ENCODE measurements at places on chromosomes 6 and 20. TPM values are rescaled to one million over a fixed set of nuclear protein-coding genes. Genes with fewer than 3 reads are reported as not detected.

ZC2HC1B gene
- total RNA-seq: not detected

CLDN20 gene
- total RNA-seq: not detected

DNA sequence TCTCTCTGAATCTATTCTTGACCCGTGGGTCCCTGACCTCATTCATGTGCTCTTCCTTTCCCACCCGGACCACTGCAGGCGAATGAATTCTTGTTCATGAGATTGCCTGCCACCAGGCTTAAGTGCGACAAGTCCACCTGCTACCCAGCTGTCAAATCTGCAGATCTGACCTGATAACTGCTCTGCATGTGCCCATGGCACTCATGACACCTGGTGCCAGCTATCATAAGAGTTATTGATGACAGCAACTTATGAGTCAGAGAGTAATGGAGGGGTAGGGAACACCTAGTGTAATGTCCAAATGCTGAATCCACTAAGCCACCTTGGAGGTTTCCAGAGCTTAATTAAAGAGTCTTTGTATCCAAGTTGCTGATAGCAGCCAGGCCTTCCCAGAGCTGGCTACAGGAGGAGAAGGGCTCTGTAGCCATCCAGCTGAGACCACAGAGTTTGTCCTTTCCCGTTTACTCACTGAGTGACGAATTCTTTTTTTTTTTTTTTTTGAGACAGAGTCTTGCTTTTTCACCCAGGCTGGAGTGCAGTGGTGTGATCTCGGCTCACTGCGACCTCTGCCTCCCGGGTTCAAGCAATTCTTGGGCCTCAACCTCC, 17.4 kb downstream of the SHLD1 start:
- H3K4me3 ChIP-seq: no peak overlapping the region
- H3K36me3 ChIP-seq: no peaks in the 10 kb centered on the region
- H3K4me1 ChIP-seq: no peaks in the 10 kb centered on the region
- no peak for DNase-seq

GRCh38 chr6:148770408-148771211, 23.8 kb downstream of the UST start:
- H3K27ac ChIP-seq: no peak overlapping the region
- no peaks in the 10 kb centered on the region for H3K27me3 ChIP-seq
- peaks cover 14% of the 10 kb centered on the region for H3K4me1 ChIP-seq
- DNase-seq: no peak
- H3K4me3 ChIP-seq: no peak overlapping the region

GNAS-AS1 gene
- 11.7 TPM for total RNA-seq

All from glutamatergic neuron (in vitro differentiated cells).